ENCODE measurements at places on chromosomes 7 and 10.
A peak's percentile ranks its signal among the peaks of the same experiment; 100 is the strongest.

GRCh38 chr7:114864278-114864677 lies 57.6 kb upstream of the MDFIC start:
- DNase-seq, result no peak

DNA sequence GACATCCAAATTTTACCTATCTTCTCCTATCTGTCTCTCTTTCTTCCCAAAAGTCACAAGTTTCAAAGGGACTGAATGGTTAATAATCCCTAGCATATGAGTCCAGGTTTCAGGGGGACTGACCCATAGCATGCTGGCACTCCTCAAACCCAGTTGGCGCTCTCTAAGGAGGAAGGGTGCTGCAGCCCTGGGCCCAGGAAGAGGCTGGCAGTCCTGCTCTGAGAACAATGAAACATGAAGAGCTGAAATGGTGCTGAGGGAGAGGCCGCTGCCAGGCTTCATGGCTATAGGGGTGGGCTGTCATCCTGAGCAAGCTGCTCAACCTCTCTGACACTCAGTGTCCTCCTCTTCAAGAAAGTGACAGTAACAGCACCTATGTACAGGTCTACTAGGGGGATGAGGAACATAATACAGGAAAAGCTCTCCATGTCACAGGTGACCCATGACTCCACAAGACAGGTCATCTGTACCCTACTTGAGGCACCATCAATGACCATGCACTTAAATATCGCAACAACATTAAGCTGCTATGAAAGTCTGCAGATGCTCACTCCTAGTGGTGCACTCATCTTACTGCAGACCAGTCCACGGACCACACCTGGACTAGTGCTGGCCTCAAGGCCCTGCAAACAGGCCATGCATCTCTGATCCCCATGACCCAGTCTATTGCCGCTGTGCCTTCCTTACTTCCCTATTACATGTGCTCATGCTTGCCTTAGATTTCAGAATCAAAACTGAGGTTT lies 17.0 kb downstream of the COBL start:
- no peak for DNase-seq

- no peak for DNase-seq
These were observed 107.3 kb downstream of the CELF2 start for GRCh38 chr10:11125004-11125403.

DNA sequence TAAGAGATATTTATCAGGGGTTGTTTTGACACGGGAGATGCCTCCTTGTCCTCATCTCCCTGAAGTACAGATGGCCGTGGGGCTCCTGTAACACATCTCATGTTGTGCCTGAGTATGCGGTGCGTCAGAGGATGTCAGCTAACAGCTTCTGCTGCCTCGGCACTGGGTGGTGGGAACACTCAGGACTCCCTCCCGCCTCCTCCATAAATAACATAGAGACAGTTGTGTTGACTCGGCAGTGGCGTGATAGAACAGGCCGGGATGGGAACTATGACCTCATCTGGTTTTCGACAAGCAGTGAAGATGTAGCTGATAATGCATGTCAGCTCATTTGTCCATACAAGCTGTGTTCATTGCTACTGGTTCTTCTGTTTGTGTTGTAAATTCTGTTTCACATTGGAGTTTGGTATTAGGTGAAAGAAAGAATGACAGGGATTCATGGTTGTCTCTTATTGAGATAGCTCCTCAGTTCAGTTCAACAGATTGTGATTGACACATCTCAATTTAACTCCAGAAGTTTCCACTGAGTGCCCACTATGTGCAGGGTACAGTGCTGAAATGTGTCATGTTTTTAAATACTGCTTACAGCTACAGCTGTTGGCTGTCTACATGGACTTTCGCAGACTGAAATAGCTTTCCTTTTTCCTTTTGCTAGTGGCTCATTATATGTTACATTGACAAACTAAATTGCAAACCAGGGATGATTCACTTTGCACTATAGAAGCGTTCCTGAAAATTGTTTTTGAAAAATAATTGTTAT lies 87.4 kb downstream of the CHN2 start:
- no peak for DNase-seq

DNA sequence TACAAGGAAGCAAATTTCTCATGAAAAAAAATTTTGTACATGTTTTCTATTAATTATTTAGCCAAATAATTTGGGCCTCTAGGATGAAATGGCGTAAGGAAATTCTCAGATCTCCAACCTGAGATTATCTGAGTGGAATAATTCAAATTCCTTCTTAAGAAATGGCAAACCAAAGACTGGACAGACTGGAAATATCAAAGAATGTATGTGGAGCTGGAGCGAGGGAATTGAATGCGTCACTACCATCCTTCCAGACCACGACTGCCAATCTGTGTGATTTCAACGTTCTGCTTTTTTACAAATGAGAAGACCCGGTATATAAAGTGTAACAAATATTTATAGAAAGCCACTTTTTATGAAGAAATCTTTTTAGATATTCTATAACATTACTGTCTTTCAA lies 12.4 kb upstream of the BLNK start:
- DNase-seq, result no peak

DNA sequence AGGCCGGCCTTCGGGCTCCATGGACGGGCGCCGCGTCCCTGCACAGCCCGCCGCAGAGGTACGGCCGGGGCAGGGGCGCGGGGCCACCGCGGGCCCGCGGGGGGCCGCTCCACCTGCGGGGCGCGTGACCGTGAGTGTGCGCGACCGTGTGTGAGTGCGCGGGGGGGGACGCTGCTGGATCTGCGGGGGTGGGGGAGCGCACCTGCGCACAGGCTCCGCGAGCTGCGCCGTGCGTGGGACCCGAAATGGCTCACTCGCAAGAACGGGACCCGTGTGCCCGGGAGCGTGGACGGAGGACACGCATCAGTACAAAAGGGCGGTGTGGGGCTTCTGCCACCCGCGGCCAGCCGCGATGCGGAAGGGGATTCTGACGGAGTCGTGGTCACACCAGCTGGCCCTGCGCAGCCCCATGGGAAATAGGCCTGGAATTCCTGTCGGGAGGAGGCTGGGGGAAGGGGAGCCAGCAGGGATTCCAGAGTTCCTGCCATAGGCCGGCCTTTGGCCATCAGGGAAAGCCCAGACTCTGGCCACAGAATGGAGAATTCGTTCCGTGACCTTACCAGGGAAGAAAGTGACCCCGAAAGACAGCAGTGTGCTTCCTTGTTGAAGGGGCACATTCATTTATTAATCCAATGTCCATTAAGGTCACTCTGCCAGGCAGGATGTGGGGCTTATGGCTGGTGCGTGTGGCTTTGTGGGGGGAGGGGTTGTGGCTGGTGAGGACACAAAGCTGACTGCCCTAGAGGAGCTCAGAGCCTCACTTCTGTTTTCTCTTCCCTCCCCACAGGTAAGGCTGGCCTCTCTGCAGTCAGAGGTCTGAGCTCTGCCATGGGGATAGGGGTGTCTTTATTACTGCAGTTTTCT lies 494 bp downstream of the REPIN1 start:
- peak; percentile 63 for DNase-seq

DNA sequence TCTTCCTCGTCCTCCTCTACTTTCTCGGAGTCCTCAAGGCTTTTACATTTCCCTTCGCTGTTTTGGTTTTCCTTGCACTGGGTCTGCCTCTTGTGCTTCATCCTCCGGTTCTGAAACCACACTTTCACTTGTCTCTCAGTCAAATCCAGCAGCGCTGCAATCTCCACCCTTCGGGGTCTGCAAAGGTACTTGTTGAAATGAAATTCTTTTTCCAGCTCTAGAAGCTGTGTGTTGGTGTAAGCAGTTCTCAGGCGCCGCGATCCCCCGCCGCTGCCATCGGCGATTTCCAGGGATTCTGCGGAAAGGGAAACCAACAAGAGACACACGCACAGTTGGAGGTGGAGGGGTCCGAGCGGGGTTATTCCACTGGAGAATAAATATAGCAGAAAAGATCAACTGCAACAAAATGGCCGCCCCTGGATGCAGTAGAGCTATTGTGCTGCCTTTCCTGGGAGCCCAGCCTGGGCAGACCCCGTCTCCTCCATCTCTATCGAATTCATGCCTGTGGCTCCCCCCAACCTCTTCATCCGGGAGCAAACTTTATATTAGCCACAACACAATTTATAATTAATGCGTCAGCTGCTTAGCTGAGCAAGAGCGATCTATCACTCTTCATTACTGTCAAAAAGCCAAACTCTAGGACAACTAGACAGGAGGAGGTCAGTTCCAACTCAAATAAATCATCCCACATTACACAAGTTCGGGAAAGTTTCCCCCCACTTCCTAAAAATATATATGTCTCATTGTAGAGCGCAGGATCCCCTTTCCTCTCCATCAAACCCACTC lies 1.1 kb downstream of the HOXA2 start:
- no peak for DNase-seq

DNA sequence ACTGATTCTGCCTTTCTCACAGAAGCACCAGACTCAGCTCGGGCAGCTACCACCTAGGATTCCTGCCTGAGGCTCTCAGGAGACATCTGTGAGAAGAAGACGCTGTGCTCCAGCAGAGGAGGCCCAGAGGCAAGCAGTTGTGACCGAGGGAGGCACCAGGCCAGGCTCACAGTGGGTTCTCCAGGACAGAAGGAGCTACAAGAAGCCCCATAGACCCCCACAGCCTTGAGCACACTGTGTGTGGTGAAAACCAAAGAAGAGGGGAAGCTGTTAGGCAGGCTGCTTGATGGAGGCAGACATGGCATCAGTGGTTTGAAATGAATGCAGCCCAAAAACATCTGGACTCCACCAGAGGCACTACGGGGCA lies 198.8 kb downstream of the GRID1 start:
- DNase-seq, result no peak

DNA sequence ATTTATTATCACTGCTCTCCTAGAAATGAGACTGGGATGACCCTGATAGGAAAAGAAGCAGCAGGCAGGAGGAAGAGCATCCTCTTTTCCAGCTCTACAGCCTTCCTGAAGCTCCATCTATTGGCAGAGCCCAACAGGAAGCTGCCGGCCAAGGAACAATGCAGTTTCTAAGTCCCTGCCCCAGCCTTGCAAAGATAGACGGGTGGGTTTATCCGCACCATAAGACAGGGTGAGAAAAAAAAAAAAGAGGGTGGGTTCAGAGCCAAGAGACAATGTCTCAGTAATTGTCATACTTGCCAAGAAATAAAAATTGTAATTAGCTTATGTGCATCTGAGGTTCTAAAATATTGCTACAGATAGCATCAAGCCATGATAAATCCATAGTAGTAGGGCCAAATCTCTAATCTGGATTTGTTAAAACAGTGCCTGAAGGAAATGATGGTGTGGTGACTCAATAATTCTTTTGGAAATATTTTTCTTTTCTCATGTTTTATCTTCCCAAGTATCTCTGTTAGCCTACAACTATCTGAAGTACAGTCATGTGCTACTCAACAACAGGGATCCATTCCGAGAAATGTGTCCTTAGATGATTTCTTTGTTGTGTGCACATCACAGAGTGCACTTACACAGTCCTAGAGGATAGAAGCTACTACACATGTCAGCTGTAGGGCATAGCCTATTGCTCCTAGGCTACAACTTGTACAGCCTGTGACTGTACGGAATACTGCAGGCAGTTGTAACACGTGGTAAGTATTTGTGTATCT lies 242.9 kb upstream of the CXCL12 start:
- no peak for DNase-seq

GRCh38 chr10:52752801-52753445 lies 19.7 kb downstream of the MBL2 start:
- no peak for DNase-seq

DNA sequence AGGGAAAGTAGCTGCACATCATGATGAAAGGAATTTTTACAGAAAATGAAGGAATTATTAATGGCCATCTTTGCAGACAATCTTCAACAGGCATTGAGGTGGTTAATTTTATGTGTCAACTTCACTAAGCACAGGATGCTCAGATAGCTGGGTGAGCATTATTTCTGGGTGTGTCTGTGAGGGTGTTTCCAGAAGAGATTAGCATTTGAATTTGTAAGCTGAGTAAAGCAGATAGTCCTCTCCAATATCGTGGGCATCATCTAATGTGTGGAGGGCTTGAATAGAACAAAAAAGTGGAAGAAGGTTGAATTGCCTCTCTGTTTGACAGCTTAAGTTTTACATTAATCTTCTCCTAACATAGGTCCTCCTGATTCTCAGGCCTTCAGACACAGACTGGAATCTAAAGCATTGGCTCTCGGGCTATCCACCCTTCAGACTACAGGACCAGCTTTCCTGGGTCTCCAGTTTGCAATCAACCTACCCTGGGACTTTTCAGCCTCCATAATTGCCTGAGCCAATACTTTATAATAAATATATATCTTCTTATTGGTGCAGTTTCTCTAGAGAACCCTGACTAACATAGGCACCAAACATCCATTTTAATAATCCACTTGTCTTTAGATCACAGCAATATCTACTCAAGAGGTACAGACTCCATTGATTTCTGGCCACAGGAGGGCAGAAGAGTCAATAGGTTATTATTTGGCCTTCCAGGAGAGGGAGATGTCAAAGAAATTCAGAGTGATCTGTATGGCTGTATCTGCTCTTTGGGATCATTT lies 10.5 kb upstream of the CRPPA start:
- DNase-seq, result no peak

- DNase-seq, result no peak
These were observed 51.3 kb downstream of the PRTFDC1 start for GRCh38 chr10:24900888-24901685.

- DNase-seq, result no peak
These were observed 48.5 kb downstream of the MYL10 start for GRCh38 chr7:101580596-101580995.

GRCh38 chr7:30466266-30466665 lies 12.3 kb downstream of the NOD1 start:
- no peak for DNase-seq

- no peak for DNase-seq
These were observed 350.7 kb downstream of the GLRX3 start for GRCh38 chr10:130486906-130487305.

GRCh38 chr7:2164646-2165045 lies 68.1 kb downstream of the MAD1L1 start:
- DNase-seq, result no peak

GRCh38 chr10:79335094-79335469 lies 12.2 kb upstream of the PPIF start:
- no peak for DNase-seq

- DNase-seq, result no peak
These were observed 75.2 kb downstream of the TNS3 start for GRCh38 chr7:47506382-47507339.

DNA sequence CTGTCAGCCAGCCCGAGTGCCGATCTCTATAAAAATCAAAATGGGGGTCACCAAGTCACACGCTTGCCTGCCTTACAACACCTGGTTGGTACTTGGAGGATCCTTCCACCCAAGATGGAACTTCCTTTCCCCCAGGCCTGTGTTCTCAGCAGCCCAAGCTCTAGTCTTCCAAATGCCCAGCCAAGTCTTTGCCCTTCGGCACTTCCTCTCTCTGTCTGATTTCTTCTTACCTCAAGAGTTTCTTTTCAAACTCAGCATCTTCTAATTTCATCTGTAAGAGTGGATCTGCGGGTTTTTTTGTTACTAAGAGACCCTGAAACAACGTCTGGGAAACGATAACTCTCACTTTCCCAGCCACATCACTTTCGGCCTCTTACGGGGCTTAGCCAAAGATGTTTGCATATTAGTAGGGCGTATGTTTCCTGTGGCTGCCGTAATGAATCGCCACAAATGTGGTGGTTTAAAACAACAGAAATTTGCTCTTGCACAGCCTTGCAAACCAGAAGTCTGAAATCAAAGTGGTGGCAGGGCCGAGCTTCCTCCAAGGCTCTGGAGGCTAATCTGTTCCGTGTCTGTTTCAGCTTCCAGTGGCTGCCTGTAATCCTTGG lies 219.9 kb downstream of the TCF7L2 start:
- no peak for DNase-seq

All from activated T-cell treated with anti-CD3 and anti-CD28 coated beads for 4 hours (primary cell).